ENCODE measurements at places on chromosomes 7 and 10.

DNA sequence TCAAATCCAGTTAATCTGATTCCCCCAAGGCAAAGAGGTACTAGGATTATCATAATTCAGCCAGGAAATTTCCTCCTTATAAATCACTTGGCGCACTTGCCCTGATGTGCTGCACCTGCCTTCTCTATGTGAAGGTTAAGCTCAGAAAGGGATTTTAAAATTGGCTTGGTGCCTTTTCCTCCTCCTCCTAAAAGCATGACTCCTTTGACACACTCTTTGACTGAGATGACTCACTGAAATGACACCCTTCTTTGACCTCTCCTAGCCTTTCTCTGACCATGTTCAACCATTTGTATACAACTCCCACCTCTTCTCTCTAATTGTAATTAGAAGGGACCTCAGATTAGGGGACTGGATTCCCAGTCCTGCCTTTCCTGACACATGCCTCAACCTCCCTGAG lies 46.5 kb downstream of the ABLIM1 start:
- no peak for DNase-seq

GRCh38 chr10:82254237-82254636 lies 379.2 kb downstream of the NRG3 start:
- DNase-seq = no peak

GRCh38 chr7:27112361-27112760 lies 9.9 kb upstream of the HOXA2 start:
- no peak for DNase-seq

DNA sequence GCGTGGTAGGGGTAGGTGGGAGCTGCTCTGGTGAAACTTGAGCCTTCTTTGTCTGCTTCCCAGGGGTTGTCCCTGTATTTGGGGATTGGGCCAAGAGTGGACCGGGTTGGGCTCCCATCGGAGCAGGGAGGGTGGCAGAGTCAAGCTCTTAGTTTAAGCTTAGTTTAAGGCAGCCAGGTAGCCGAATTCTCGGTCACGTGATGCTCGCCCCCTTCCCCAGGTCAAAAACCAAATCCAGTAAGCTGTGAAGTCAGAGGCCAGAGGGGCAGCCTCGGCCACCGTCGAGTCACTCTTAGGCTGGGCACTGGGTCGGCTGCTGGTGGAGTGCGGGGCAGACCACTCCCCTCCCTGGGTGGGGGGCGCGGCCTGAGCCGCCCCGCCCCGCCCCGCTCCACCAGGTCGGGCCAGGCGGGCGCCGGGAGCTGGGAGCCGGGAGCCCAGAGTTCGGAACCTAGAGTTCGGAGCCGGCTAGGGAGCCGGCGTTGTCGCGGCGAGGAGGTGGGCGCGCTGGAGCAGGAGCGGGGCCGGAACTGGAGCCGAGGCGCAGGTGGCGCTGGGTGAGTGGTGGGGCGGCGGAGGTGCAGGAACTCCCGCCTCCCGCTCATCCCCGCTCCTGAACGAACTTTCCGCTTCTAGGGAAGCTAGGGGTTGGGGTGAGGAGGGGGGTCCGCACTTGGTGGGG lies 2.8 kb upstream of the LZTS2 start:
- no peak for DNase-seq

DNA sequence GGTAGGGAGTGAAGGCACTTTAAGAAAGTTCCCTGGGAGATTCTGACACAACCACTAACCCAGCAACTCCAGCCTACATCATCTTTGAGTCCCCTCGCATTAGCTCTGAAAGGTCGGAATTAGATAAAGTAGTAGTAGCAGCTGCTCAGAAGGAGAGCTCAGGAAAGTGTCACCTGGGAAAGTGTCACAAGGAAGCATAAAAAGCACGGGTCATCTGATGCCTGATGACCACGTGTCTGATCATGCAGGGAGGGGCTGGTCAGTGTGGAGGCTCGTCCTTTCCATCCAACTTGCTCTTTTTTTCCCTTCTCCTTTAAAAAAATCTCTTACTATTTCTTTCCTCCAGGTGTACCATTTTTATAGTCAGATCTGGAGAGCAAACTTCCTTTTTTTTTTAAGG lies 47.1 kb upstream of the PDCD4 start:
- no peak for DNase-seq

- no peak for DNase-seq
These were observed 18.5 kb upstream of the ERLIN1 start for GRCh38 chr10:100204370-100204769.

GRCh38 chr10:14439451-14440259 lies 108.9 kb upstream of the FRMD4A start:
- DNase-seq = no peak

DNA sequence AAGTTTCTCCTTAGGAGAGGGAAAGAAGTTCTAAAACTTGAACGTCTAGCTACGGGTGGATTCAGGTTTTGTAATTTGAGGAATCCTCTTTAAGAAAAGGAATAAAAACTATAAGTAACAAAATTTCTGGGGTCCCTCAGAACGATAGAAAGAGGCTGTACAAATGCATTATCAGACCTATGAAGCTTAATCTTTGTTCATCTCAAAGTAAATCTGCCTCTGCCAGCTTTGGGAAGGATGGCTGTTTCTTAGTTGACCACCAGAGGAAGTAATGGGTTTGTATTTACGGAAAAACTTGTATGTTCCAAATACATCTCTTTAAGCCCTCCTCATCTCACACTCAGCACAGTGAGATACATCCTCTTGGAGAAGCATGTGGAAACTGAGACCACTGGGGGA lies 864 bp downstream of the PSTK start:
- DNase-seq = no peak

GRCh38 chr10:5888351-5888750 lies 1.3 kb downstream of the ANKRD16 start:
- no peak for DNase-seq

DNA sequence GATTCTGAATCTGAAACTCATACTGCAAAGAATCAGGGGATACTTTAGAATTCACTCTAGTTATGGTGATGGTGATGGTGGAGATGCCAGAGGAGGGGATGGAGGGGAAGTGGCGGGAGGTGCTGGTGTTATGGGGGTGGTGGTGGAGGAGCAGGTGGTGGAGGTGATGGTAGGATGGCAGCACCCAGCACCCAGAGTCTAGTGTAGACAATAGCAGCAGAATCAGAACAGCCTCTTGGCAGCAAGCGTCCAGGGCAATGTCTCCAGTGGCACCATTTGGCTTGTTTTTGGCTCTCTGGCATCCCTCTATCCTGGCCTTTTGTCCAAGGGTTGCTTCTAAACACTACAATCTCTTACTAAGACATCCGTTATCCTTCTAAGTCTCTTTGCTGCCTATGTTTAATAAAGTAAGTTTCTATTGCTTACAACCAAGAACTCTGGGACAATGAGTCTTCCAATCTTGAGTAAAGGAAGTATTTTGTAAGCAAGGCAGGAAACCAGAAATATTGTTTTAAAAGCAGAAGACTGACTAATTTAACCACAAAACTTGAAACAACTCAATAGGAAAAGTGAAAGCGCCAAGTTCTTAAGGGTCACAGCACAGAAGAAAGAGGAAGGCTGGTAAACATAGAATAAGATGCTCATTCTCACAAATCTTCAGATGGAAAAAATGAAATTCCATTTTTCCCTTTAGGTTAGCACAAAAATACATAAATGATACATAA lies 42.4 kb upstream of the GDF10 start:
- no peak for DNase-seq
